ENCODE measurements at places on chromosomes 3 and 15.

- DNase-seq, result no peak
These were observed 245.3 kb downstream of the BBX start for GRCh38 chr3:107767897-107768605.

DNA sequence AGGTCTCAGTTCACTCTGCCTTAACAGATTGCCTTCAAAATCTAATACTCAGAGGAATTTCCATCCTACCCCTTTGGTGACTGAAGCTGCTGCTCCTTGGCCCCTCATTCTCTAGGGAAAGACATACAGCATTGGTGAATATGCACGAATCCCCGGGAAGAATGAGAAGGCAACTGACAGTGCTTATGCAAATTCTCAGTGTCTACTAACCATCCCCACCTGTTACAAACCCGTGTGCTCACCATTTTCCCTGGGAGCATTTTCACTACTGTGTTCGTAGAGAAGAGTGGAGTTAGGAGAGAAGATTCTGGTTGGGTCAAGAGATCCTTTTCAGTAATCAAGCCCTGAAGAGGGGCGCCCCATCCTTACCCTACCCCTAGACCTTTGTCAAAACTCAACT, 37.7 kb downstream of the SYNM start:
- no peak for DNase-seq

DNA sequence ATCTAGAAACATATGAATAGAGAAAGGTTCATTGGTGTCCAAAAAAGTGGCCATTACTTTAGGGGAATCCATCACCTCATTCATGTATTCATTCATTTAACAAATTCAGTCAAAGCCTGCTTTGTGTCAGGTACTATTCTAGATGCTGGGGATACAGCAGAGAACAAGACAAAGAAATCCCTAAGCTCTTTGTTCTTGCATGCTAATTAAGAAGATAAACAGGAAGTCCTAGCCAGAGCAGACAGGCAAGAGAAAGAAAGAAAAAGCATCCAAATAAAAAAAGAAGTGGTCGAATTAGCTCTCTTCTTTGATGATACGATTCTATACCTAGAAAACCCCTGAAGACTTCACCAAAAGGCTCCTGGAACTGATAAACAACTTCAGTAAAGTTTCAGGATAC, 12.4 kb upstream of the ZMAT3 start:
- no peak for DNase-seq

DNA sequence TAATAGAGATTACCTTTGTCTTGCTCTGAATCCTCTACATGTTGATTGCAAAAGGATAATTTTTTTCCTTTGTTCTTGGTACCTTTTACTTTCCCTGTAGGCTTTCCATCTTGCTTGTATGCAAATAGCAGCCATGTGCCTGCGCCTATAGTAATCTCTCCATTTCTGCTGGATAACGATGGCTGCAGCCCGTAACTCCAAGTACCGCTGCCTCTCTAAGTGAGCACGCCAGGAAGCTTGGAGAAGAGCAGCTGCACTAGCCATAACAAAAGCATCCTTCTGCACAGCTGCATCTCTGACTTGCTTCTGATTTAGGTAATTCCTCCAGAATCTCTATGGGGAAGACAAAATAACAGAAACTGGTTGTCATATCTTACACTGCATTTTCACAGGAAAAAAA, 89.3 kb downstream of the NR2E3 start:
- no peak for DNase-seq

DNA sequence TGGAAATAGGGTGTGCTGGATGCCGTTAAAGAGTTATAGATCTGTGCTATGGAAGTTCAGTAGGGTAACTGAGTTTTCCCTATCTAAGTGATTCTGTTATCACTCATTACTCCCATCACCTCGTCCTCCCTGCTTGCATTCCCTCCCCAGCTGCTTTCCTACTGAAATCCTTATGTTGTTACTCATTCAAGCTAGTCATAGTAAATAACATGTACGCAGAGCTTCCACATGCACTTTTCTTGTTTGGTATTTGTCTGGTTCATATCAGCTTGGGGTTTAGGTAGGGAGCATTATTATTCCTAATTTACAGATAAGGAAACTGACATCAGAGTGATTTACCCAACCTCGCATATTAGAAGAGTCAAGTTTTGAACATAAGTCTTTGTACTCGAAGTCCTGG, 135.1 kb downstream of the HCN4 start:
- DNase-seq, result no peak

Data from natural killer cell treated with Interleukin-12 subunit alpha and Interleukin-12 subunit beta and Interleukin-15 and Interleukin-18, amount 100 ng/mL, for 72 hours (primary cell).